ENCODE measurements at places on chromosomes 6 and 20.

DNA sequence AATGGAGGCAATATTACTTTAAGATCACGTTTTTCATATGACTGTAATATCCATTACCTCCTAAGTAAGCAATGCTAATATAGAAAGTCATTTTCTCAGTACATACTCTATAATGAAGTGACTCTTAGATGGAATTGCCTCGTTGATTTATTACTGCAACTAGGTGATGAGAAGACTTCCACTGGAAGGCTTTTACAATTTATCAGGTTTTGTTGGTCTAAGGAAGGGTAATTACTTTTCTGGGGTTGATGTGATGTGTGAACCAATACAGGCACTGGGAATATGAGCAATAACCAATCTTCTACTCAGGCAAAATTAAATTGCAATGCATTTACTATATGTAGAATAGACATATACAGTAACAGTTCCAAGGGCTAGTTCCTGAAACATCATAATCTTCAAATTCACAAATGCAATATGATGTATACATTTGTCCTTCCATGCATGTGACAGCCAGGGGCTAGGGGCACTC, 635.0 kb downstream of the QKI start:
- no peak for DNase-seq

- no peak for DNase-seq
Observed at GRCh38 chr6:65170273-65170672, 536.8 kb downstream of the EYS start.

DNA sequence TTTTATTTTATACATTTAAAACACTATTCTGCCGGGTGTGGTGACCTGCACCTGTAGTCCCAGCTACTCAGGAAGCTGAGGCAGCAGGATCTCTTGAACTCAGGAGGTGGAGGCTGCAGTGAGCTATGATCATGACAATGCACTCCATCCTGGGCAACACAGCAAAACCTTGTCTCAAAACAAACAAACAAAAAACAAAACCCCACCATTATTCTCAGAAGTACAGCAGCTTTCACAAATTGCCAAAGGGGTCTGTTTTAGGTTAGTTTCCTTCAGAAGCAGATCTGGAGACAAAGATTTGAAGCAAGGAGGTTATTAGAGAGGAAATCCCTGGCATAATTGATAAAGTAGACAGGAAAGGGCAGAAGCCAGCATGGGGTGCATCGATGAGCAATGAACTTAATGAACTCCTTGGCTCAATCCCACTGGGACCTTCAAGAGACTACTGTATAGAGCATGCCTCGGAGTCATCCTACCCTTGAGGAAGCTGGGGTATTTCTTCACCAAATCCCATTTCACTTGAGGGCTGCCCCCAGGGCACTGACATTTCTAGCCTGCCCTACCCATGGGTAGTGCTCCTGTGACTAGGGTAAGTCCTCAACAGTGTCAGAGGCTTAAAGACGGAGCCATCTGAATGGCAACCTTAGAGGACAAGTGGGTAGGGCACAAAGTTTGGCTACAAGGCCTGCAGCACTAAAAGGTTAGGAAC, 43.2 kb upstream of the DDR1 start:
- DNase-seq = no peak

DNA sequence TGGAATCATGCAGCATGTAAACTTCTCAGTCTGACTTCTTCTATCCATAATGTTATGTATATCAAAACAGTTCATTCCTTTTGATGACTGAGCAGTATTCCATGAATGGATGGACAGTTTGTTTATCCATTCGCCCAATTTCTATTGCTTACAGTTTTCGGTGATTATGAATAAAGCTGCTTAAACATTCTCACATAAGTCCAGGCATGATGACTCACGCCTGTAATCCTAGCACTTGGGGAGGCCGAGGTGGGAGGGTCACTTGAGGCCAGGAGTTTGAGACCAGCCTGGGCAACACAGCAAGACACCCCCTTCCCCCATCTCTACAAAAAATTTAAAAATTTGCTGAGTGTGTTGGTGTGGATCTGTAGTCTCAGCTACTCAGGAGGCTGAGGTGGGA, 22.9 kb upstream of the HMGA1 start:
- DNase-seq = no peak

DNA sequence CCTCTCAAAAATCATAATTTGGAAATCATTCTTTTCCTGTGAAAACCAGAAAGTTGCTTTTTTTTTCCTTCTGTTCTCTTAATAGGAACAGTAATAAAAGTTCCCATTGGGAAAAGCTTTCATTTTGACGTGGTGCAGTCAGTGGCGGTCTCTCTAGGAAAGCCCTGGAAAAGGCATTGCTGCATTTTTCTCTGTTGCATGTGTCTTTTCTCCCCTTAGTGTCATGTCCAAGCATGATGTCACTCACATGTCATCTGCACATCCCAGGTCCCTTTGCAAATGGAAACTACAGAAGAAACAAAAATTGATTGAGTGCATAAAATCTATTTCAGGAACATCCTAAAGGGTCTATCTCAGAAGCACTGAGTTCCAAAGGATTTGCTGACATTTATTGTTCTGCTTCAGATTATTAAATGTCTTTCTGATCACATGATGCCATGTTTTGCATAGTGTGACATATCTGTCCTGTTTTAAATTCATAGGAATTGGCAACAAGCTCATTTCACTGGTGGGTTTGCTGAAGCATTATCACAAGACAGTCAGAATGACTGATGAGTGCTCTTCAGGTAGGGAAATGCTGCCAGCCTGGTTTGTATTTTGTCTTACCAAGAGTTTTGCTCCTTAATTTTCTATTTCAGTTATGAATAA, 208.7 kb downstream of the SOX4 start:
- no peak for DNase-seq

DNA sequence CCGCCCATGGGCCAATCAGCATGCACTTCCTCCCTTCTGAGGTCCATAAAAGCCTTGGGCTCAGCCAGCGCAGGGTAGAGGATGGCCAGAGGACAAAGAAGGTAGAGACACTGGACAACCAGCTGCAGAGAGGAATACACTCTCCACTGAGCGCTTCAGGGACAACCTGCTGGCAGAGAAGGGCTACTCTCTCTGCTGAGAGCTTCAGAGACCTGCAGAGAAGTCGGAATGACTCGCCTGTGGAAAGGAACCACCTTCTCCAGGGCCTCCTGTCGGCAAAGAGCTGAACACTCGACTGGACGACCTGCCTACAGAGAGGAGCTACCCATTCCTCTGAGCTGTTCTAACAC, 31.4 kb upstream of the SLA2 start:
- no peak for DNase-seq

DNA sequence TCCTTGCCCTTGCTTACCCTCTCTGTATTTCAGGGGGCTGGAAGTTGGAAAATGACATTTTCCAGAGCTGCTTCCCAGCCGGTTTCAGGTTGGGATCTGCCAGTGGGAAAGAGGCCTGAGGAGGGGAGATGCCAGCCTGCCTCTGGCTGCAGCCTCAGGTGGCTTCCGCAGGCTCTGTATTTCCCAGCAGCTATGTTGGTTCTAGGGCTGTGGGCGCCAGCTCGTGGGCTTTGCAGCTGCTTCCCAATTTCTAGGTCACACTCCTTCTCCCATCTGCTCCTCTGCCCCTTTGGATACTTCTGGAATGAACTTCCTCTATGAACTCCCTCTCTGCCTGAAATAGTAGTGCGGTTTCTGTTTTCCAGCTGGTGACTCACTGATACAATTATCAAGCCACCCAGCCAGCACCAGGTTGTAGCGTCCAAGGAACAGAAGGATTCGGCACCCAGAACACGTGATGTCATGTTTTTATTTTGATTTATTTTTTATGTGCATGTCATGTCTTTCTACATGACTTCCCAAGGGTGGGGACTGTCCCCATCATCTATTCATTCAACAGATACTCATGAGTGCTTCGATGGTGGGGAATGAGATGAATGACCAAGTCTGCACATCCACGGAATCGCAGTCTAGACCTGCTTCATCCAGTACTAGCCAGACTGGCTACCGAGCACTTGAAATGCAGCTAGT, 38.0 kb downstream of the TGM2 start:
- DNase-seq = no peak

- no peak for DNase-seq
Observed at GRCh38 chr6:100730001-100730980, 150.8 kb downstream of the ASCC3 start.

GRCh38 chr20:31924561-31924960, 27.3 kb downstream of the PDRG1 start:
- DNase-seq = no peak

GRCh38 chr6:158926414-158926813, 73.6 kb downstream of the RSPH3 start:
- DNase-seq = no peak

GRCh38 chr20:51628533-51629398, 86.2 kb upstream of the NFATC2 start:
- no peak for DNase-seq

GRCh38 chr6:20302702-20303251, 90.5 kb upstream of the MBOAT1 start:
- DNase-seq = no peak

DNA sequence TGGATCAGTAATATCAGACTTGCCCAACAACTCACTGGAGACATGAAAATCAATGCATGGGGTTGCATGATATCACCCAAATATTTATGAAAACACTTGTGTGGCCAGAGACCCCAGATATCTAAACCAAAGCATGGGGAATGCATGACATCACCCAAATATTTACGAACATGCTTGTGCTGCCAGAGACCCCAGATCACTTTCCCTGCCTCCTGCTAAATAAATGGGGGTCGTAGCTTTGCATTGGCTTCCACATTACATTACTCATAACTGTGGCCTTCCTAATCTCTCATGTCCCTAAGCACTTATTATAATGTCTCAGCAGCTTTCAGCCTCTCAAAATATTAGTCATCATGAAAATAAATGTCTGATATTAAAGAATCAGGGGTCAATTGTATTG, 838.0 kb upstream of the DEFB115 start:
- no peak for DNase-seq

DNA sequence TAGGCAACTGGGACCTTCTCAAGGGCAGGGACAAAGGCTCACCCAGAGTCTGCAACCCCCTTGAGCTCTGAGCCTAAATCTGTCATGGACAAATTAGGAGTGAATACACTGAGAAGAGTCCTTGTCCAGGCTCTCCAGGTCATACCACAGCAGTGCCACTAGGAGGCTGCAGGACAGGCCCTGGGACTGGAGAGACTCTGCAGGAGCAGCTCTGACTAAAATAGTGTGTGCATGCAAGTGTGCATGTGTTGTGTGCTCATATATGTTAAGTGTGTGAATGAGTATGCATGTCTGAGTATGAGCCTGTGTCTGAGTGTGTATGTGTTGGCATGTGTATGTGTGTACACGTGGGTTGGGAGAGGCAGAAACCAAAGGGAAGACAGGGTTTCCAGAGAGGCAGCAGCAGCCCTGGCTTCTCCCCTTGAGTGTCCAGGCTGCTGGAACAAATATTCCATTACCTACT, 27.1 kb downstream of the MRPL14 start:
- no peak for DNase-seq

- DNase-seq = no peak
Observed at GRCh38 chr20:59832406-59833363, 100.8 kb downstream of the SYCP2 start.

- DNase-seq = no peak
Observed at GRCh38 chr20:8678098-8678776, 390.6 kb upstream of the PLCB4 start.

- DNase-seq = no peak
Observed at GRCh38 chr6:122645256-122645655, 35.1 kb downstream of the PKIB start.

DNA sequence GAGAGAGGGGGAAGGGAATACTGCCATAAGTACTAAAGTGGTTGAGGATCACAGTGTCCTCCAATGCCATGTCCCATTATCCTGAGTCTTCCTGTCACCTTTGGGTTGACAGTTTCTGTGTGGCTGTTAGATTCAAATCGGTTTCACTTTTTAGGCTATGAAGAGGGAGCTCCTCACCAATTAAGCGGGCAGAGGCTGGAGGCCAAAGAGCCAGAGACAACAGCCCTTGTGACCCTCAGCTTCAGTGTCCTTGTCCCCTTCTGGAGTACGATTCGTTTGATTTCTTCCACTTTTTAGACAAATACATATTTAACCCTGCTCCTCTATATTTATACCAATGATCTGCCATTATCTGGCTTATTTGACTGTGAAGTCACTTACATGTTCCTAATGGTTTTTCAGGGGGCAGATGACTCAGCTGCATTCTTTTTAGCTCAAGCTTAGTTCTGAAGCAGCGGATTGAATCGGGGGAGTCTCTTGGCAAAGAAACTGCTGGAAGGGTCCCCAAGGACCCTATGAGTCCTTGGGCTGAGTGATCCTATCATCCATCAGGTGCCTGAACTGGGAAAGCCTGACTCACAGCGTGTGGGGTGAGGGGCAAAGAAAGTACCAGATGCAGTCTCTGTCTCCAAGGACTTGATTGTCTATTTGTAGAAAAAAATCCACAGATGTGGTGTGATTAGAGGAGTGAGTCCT, 18.2 kb downstream of the FERMT1 start:
- no peak for DNase-seq

GRCh38 chr6:107711412-107712236, 112.5 kb downstream of the SCML4 start:
- DNase-seq = no peak

DNA sequence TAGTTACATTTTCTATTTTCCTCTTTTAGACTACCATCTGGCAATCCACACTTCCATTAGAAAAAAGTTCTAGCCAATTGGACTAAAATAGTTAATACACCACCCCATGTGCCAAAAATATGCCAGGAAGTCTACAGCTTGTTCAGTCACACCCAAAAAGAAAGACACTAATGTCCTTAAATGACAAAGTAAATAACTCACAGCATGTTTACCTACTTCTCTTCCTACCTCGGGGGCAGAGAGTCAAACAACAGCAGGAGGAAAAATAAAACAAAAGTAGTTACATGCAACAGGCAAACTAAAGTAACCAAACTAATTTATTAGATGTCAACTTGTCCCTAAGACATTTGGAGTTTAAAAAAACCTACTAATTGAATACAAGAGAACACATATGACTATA, 57.0 kb downstream of the UBE3D start:
- no peak for DNase-seq

Data from GM18507 (cell line).